WERI-Rb-1 (cell line): ENCODE measurements at places on chromosomes 11 and 22.
A peak's percentile ranks its signal among the peaks of the same experiment; 100 is the strongest.

DNA sequence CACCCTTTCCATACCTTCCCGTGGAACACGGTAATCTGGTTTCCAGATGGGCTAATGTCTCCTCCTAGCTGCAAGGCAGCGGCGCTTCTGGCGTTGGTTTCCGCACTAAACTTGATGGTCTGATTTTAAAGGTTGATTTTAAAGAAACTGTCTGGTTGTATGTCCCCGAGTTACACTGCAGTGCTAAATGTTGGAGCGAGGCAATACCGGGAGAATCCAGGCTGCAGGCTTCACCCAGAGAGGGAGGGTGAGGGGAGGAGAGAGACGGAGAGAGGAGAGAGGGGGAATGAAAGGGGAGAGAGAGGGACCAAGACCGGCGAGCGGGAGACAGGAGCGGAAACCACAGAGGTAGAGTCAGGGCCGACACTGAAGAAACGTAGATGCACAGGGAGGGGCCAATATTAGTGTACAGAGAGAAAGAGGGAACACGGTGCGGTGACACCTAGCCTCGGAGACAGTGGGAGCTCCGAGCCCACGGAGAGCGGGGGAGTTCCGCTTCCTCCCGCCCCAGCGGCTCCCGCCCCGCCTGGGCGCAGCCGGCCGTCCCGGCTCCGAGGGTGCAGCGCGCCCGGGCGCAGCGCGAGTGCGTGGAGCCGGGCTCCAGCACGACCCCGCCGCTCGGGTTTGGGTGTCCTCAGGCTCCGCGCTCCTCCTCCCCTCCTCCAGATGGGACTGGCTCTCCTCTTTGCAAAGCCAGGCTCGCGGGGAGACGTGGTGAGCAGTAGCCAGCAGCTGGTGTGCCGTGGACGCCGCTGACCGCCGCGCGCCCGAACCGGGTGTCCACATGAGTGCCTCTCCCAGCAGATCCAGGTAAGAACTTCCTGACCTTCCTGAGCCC lies 71.9 kb upstream of the GRAMD1B start:
- DNase-seq = peak; percentile 67

DNA sequence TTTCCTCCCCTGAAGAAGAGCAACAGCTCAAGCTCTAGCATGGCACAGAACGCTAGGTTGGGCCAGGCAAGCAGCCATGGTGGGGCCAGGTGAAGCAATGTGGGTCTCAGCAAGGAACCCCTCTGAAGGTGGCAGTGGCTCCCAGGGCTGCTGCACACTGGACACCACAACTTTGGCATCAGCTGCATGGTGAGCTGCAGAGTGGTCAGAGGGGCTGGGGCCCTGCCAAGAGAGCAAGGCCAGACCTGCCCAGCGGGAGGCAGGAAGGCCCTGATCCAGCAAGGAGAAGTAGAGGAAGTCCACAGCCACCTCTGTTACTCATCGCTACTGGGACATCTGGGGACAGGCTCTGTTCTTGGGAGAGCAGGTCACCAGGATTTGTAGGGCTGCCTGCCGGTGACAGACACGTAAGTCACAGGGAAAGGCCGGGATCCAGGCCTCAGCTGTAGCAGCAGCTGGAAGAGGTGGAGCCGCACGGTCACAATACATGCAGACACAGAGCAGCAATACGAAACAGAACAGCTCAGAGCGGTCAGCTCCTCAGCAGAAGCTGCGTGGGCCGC lies 12.4 kb downstream of the CYB561A3 start:
- DNase-seq = no peak

GRCh38 chr22:17120711-17121232 lies 388 bp downstream of the TMEM121B start:
- peak; percentile 39 for DNase-seq

GRCh38 chr11:26134481-26135355 lies 197.2 kb upstream of the ANO3 start:
- DNase-seq = peak; percentile 21

- DNase-seq = no peak
These were observed 130.1 kb upstream of the DDI1 start for GRCh38 chr11:103906291-103906867.

DNA sequence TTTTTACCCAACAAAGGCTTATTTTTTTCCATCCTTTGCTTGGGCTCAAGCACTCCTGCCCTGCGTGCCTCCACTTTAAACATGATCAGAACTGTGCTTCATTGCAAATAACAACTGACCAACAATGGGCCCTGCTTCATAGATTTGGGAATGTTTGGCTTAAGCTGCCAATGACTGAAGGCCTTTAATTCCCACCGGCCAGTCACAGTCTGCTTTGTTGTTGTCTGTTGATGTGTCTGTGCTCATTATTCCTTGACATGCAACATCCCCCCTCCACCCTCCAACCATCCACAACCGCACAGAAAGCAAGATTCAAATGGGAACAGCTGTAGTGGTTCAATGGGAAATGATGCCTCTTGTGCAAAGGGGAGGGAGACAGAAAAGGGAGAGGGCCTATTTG lies 23.0 kb downstream of the PAX6 start:
- no peak for DNase-seq

GRCh38 chr11:132220474-132220873 lies 850.1 kb downstream of the NTM start:
- no peak for DNase-seq

GRCh38 chr11:112134473-112134872 lies 29.4 kb downstream of the IL18 start:
- DNase-seq = no peak

- no peak for DNase-seq
These were observed 1188.2 kb upstream of the RAG2 start for GRCh38 chr11:37786214-37786755.

- no peak for DNase-seq
These were observed 5.5 kb upstream of the PACS1 start for GRCh38 chr11:66064571-66064970.

GRCh38 chr11:10886652-10887250 lies 28.9 kb upstream of the ZBED5 start:
- DNase-seq = no peak

- DNase-seq = no peak
These were observed 104.6 kb downstream of the ATXN10 start for GRCh38 chr22:45776313-45776585.

DNA sequence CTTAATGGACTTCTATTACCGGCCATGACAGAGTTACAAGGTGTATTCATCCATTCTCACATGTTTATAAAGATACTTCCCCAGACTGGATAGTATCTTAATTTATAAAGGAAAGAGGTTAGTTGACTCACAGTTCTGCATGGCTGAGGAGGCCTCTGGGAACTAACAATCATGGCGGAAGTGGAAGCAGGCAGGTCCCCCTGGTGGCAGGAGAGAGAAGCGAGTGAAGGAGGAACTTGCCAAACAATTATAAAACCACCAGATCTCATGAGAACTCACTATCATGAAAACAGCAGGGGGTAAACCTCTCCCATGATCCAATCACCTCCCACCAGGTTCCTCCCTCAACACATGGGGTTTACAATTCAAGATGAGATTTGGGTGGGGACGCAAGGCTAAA lies 170.0 kb upstream of the PDGFD start:
- DNase-seq = peak; percentile 35

- no peak for DNase-seq
These were observed 3.8 kb upstream of the GP1BB start for GRCh38 chr22:19719488-19720021.

GRCh38 chr11:90434858-90435257 lies 212.0 kb upstream of the CHORDC1 start:
- peak; percentile 34 for DNase-seq

GRCh38 chr22:37228106-37229011 lies 15.7 kb downstream of the RAC2 start:
- no peak for DNase-seq

DNA sequence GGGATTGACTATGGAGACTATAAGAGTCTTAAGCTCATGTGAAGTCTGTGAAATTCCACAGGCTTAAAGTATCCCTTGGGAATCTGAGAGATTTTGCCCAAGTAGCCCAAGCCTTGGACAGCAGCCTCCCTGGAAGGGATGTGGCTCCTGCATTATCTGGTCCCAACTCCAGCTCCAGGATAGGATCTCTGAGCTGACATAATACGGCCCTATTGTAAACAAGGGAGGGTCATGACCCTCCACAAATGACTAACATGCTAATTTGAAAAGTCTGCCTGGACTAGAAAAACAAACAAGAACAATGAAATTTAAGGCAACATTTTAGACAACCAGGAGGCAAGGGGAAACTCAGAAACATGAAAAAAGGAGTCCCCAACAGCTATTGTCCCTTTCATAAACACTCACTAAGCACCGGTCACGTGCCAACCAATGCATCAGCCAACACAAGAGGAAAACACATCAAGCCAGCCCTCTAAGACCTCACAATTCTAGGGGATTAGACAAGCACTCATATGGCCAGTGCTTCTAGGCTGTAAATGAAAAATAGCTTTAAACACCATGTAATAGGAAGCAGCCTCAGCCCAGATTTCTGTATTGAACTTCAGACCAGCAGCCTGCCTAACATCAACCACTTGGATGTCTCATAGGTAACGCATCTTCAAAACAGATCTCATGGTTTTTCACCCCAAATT lies 101.2 kb upstream of the TIMP3 start:
- no peak for DNase-seq

DNA sequence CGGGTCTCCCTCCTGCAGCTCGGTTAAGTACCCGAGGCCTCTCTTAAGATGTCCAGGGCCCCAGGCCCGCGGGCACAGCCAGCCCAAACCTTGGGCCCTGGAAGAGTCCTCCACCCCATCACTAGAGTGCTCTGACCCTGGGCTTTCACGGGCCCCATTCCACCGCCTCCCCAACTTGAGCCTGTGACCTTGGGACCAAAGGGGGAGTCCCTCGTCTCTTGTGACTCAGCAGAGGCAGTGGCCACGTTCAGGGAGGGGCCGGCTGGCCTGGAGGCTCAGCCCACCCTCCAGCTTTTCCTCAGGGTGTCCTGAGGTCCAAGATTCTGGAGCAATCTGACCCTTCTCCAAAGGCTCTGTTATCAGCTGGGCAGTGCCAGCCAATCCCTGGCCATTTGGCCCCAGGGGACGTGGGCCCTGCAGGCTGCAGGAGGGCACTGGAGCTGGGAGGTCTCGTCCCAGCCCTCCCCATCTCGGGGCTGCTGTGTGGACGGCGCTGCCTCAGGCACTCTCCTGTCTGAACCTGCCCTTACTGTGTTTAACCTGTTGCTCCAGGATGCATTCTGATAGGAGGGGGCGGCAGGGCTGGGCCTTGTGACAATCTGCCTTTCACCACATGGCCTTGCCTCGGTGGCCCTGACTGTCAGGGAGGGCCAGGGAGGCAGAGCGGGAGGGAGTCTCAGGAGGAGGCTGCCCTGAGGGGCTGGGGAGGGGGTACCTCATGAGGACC lies 25.0 kb downstream of the FADS3 start:
- DNase-seq = no peak

DNA sequence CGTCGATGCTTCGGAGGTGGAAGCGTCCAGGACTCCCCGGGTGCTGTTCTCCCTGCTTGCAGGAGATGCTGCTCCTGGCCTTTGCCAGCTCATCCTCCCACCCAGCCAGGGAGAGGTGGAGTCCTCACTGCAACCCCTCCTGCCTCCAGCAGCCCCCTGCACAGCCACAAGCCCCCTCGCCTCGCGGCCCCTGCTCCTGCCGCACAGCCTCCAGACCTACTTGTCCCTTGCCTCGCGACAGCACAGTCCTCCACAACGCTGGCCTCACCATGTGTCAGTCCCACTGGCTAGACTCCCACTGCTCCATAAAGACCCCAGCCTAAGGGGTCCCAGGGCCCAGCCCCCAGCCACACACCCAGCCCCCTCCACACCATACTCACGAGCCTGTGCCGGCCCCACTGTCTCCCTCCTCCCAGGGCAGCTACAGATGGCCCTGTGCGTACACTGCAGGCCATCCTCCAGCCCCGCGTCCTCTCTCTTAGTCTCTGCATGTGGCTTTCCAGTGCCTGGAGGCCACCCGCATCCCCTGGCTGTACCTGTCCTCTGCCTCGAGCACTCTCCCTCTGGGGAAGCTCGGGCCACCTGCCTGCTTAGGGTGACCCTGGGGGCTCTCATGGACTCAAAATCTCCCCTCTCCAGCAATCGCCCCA lies 91.5 kb downstream of the CELSR1 start:
- no peak for DNase-seq

GRCh38 chr11:91136631-91137030 lies 913.8 kb upstream of the CHORDC1 start:
- DNase-seq = no peak

DNA sequence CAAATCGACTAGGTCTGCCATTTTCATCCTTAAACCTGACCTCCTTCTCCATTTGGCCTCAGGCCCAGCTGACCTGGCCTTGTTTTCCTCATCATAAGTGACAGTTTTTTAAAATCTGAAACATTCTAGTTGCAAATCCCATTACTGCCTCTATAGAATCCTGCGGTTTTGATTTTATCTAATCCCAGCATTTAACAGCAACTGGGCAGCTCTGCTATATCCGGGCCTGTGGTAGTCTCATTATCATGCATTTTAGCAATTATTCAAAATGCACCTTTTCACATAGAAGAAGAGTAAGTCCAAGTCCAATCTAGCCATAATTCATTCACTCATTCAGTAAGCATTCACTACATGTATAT lies 28.6 kb upstream of the BIRC3 start:
- DNase-seq = no peak

DNA sequence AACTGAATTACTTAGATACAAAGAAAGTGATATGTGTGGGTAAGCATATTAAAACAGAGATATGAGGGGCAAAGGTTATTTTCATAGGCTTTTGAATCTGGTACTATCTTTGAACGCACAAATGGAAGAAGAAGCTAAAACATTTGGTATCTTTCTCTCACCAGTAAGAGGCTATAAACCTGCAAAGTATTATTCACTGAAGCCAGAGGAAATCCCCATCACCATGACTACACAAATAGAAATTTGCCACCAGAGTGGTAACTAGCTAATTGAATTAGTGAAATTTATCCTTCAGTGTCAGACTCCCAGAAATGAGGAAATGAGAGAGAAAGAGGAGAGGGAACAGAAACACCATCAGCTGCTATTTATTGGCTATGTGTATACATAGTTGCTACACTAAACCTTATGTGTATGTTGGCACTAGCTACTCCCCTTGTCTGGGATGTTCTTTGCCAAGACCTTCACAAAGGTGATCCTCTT lies 503.4 kb downstream of the DLG2 start:
- DNase-seq = no peak

DNA sequence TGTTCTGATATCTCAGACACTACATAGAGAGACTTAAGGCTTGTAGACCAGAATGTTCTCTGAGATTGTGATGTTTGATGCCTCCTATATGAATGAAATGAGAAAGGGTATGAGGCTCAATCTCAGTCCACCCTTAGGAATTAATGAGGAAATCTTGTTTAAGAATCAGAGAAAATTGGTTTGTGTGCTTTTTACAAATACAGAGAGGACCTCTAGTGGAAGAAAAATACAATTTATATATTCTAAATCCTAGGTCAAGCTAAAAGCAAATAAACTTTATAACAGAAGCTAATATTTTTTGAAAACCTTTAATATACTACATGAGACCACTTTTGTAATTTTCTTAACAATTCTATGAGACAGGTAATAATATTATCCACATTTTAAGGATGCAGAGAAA lies 5.0 kb upstream of the OR52H1 start:
- DNase-seq = no peak

- no peak for DNase-seq
These were observed 11.6 kb downstream of the MISFA start for GRCh38 chr11:18611196-18611595.
